Stimulated activated CD8-positive, alpha-beta memory T cell treated with anti-CD3 and anti-CD28 coated beads, Interleukin-15, amount 100 ng/mL, for 1 hour (primary cell): ENCODE measurements at places on chromosomes 5 and 9.

DNA sequence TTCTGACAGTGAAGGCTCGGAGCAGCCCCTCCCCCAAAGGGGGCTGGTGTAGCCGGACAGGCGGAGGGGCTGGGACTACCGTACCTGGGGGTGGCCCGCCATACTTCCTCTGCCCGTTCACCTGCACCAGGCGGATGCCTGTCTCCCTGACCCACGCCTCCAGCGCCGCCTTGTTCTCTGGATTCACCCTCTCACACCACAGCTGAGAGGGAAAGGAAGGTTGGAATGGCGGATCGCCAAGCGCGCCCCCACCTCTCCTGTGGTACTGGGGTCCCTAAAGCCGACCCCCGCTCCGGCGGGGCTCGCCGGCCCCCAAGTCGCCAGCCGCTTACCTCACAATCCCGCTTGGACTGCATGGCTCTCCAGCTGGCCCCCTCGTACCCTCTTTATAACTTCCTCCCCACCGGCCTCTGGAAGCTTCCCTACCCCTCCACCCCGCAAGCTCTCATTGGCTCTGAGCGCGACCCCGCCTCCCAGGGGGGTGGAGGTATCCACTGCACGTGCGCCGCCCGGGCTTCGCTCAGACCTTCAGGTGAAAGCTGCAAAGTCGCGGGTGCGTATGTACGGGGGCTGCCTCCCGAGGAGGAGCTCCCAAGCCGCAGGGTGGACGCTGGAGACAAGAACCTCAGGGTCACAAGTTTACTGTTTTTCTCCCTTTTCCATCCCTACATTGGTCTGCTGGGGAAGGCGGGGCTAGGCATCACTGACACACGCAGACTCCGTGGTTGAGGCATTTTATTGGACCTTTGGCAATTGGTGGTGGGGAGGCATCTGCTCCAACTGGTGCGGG is at the start of gene DND1:
DND1 (minus strand) TSS at position 390 of the 790 bp plus-strand sequence; CDS start at position 356, 34 bp downstream.
- DNase-seq = no peak

- DNase-seq = peak; percentile 17
Measured at GRCh38 chr5:135887447-135887864, 8.2 kb downstream of the IL9 start.

DNA sequence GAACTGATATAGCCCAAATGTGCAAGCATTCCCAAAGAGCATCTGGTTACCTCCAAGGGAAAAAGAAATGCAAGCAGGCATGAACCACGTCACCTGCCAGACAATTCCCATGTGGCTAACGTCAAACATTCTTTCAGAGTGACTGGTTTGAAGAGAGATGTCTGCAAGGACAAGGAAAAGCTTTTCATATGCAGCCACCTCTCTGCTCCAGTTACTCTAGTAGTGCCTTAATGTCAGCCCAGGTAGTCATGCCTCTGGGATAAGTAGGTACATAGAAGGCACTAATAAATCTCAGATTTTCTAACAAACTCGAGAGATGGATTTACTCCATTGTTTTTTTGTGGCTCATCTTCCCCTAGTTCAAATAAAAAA is 96.8 kb upstream of the IFNK start:
- no peak for DNase-seq

GRCh38 chr9:463455-464171 is 248.9 kb downstream of the DOCK8 start:
- DNase-seq = no peak

DNA sequence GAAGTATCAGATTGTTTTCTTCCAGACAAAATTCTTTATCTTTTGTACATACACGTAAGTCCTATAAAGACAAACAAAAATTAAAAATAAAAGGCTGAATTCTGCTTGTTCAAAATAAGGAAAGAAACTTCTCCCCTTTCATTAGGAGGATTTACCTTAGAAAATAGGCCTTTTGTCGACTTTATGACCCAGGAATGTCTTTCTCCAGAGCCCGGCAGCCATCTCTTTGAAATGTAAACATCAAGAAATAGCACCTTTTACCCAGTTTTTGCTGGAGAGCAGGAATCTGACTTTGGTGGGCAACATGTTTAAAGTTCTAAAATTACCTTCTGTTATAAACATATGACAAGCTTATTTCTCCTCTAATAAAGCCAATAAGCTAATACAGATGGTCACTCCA is 373.0 kb upstream of the FTMT start:
- DNase-seq = no peak

- DNase-seq = no peak
Measured at GRCh38 chr9:2718001-2718697, 839 bp downstream of the KCNV2 start.

DNA sequence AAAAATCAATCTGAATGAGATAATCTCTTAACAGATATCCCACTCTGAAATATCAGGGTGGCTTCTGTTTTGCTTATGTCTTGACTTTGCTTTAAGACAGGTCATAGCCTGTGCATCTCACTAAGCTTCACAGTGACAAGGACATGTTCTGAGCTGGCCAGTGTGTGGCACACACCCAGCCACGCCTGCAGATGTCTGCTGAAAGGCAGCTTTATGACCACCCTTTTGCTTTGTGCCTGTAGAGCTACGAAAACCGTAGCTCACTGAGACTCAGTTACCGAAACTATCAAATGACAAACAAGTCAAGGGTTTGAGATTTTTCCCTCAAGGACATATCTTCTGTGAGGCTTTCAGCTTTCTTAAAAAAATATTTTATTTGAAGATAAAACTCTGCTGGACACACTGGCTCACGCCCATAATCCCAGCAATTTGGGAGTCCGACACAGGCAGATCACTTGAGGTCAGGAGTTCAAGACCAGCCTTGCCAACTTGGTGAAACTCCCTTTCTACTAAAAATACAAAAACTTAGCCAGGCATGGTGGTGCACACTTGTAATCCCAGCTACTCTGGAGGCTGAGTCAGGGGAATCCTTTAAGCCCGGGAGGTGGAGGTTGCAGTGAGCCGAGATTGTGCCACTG is 233.2 kb downstream of the SPATA31A1 start:
- DNase-seq = no peak

- DNase-seq = no peak
Measured at GRCh38 chr5:174053905-174054304, 8.4 kb downstream of the NSG2 start.

DNA sequence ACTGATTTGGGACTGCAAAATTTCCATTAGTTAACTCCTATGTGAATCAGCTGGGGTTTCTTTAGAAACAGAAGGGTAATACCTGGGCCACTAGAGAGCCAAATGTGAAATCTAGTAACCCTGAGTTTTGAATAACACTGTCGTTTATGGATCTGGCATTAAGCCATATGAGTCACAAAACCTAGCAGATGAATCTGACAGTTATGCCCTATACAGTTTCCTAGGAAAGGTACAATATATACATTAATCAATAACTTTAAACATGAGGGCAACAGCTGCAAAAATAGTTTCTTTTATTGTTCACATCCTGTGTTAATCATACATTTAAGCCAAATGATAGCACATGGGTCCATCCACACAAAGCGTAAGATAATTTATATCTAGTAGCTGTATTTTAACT is 56.9 kb downstream of the PAM start:
- DNase-seq = no peak

DNA sequence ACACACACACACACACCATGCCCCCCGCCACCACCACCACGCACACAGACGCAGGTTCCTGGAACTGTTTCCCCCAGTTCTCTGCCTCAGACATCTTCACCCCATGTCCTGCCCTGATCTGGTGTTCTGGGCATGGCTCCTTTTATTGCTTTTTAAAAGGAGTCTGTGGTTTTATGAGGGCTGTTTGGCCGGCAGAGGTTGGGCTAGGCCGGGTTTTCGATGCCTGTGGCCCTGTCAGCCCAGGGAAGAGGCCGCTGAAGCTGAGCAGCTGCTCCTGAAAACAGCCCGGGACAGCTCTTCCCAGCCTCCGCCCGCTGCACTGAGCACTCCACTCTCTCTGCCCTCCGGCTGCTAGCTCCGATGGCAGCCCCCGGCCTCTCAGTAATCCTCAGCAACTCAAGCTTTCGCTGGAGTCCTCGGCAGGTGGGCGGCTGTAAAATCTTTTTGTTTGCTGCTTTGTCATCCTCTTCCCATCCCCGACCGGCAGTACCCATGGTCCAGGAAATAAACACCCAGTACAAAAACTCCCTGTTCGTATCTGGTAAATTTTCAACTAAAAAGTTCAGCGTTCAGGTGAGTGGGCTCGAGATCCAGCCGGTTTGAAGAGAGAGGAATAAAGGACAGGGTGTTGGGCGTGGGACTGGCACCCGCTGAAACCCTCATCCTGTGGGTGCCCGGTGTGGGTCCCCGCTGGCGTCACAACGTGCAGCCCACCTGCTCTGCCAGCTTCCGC is 103.0 kb upstream of the ERCC6L2 start:
- no peak for DNase-seq

- DNase-seq = no peak
Measured at GRCh38 chr5:139964994-139965565, 78.0 kb downstream of the NRG2 start.

- no peak for DNase-seq
Measured at GRCh38 chr5:98813755-98814154, 40.3 kb downstream of the RGMB start.

GRCh38 chr9:33143241-33143661 is 23.9 kb downstream of the B4GALT1 start:
- no peak for DNase-seq

- no peak for DNase-seq
Measured at GRCh38 chr9:88978034-88978433, 13.2 kb upstream of the S1PR3 start.

DNA sequence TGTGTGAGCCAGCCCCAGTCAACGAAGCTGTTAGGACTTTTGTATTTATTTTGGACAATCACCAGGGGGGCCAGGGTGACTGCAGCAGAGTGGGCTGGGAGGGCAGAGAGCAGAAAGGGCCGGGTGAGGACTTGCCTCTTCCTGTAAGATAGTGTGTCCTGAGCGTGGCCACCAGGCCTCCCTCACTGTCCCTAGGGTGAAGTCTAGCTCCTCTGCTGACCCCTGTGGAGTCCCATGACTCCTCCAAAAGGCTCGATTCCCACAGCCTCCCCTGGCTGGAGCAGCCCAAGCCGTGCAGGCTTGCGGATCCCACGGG is 147.8 kb downstream of the RXRA start:
- no peak for DNase-seq

DNA sequence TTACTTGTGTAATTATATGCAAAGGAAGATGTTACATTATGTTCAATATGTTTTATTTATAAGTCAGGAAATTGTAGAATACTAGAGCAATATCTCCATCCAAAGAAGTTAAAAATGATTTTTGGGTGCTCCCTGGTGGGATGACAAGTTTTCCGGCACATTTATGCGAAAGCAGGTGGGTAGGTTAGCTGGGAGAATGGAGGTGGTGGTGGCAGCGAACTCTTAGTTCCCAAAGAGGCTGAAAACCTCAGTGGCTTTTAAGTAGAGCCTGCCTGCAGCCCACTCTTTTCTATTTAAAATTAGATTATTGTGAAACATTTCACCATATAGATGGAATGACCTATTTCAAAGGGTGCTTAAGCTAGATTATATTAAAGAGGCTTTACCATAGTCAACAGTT is 51.8 kb downstream of the ANKRD33B start:
- DNase-seq = no peak

GRCh38 chr9:134039386-134040175 is 14.3 kb downstream of the BRD3OS start:
- no peak for DNase-seq

DNA sequence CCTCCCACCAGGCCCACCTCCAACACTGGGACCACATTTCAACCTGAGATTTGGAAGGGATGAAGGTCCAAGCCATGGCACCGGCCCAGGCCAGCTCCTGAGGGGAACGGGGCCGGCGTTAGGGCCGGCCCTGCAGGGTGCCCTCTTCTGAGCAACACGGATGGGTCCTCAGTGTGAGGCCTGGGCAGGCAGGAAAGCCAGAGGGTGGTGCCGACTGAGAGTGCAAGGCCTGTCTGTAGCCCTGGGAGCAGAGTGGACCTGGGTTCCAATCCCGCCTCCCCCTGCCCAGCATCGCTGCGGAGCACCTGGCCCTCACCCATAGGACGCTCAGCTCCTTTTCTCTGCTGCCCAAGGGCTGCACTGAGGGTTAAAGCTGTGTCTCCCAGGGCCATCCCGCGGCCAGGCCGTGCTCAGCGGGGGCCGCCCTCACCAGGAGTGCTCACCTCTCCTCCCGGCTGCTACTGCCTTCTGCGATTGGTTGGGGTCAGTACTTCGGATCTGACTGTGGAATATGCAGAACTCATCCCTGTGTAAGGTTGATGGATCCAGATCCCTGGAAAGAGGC is 44.1 kb upstream of the FCN2 start:
- no peak for DNase-seq

- no peak for DNase-seq
Measured at GRCh38 chr9:78857373-78858225, 560.7 kb downstream of the PSAT1 start.

GRCh38 chr9:129307227-129307970 is 129.3 kb upstream of the IER5L start:
- no peak for DNase-seq

- no peak for DNase-seq
Measured at GRCh38 chr9:16319646-16320045, 550.8 kb downstream of the BNC2 start.

DNA sequence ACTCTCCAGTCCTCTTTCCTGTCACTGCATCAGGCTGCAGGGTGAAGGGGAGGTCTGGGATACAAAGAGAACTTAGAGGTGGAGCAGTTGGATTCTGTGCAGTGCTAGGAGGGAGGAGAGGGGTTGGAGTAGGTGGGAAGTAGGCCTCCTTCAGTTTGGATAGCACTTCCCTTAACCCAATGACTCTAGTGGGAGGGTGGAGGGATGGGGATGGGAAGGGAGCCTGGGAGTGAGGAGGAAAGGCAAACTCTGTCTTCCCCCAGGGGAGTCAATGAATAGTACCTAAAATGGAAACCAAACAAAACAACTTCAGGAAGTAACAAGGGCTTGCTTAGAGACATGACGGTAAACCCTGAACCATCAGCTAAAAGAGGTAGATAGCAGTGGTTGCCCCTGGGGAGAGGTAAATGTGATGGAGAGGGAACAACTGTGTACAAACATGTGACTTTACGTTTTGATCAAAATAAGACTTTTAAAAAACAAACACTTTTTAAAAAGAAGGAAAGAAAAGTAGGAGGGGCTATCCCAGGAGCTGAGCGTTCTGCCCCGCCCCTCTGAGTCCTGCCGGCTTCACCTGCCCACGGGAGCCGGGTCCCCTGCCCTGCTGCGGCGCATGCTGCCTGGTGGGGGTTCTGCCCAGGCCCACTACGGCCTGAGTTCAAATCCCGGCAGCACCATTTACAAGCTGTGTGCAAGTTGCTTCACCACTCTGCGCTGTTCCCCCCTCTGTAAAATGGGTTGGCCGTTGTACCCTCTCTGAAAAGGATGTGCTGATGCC is 30.9 kb downstream of the GSN start:
- DNase-seq = no peak

GRCh38 chr5:34740389-34740806 is 84.3 kb downstream of the RAI14 start:
- no peak for DNase-seq

DNA sequence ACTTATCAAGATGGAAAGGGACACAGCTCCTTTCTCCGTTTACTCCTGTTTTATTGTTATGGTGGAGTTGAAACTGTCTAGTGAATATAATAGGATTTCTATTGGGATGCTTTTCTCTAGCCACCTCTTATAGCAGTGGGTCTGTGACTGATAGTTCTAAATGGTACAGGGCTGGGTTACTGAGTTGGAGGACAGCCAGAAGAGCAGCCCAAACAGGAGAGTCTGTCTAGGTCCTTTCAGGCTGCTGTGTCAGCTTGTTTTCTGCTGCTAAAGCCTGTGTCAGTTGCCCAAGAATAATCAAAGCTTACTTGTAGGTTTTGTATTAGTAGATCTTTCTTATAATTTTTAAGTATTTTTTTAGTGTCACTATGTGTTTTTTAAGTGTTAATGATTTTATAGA is 356.0 kb upstream of the SEMA6A start:
- no peak for DNase-seq

GRCh38 chr5:156295431-156295830 is 31.5 kb upstream of the SGCD start:
- no peak for DNase-seq
